ENCODE measurements at places on chromosomes 13 and 19.

GRCh38 chr13:73664851-73665250, 469.4 kb downstream of the KLF12 start:
- ATAC-seq: no peak

GRCh38 chr19:1618157-1619093, 13.2 kb upstream of the UQCR11 start:
- peak; percentile 62 for ATAC-seq

DNA sequence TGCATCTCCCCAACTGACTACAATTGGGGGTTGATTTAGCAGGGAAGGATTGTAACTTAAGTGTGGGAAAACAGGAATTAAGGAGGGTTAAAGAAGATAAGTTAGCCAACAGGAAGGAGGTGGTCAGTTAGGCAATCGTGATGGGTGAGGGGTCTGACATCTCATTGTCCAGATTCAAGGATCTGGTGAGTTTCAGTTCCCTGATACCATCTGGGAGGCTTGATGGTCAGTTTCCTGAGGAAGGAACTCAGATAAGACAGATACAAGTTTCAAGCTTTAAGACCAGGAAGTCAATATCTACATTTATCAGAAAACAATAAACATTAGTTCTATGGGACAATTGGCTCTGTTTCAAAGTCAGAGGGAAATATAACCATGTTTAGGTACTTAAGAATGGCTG, 601.8 kb downstream of the SLITRK6 start:
- no peak for ATAC-seq

GRCh38 chr13:74061926-74062595, 72.1 kb downstream of the KLF12 start:
- ATAC-seq: peak; percentile 53

- no peak for ATAC-seq
These were observed 76.8 kb upstream of the SERP2 start for GRCh38 chr13:44296856-44297255.

- ATAC-seq: peak; percentile 1
These were observed 6.7 kb upstream of the MADCAM1 start for GRCh38 chr19:489418-490196.

DNA sequence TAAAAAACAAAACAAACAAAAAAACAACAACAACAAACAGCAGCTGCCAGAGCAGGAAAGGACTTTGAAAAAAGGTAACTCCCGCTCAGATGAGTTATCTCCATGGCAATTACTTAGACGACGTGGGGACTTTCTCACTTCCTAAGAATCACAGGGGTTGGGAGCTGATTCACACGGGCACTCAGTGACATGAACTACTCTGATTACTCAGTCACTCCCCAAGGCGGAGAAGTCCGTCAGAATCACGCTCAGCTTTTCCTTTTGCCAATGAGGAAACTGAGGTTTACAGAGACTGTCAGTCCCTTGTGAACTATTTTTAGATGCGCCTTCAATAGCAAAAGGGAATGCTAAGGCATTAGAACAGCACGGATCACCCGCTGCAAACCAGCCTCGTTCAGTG, 32.3 kb upstream of the MATK start:
- ATAC-seq: peak; percentile 66

DNA sequence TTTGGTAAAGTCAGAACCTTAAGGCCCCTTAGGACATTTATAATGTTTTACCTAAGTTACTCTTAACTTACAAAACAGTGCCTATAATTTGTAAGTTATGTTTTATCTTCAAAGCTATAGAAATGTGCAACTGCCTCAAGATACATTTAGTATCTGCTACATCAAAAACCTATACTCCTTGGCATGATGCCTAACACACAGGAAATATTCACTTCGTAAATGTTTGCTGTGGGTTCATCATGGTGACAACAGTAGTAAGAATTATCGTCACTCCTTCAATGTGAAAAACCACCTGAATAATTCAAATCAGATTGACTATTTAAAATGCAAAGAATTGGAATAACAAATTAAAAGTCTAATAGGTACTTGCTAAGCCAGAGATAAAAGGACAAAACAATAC, 184.1 kb downstream of the DIAPH3 start:
- no peak for ATAC-seq

GRCh38 chr13:27573265-27573664, 47.1 kb downstream of the LNX2 start:
- ATAC-seq: no peak

DNA sequence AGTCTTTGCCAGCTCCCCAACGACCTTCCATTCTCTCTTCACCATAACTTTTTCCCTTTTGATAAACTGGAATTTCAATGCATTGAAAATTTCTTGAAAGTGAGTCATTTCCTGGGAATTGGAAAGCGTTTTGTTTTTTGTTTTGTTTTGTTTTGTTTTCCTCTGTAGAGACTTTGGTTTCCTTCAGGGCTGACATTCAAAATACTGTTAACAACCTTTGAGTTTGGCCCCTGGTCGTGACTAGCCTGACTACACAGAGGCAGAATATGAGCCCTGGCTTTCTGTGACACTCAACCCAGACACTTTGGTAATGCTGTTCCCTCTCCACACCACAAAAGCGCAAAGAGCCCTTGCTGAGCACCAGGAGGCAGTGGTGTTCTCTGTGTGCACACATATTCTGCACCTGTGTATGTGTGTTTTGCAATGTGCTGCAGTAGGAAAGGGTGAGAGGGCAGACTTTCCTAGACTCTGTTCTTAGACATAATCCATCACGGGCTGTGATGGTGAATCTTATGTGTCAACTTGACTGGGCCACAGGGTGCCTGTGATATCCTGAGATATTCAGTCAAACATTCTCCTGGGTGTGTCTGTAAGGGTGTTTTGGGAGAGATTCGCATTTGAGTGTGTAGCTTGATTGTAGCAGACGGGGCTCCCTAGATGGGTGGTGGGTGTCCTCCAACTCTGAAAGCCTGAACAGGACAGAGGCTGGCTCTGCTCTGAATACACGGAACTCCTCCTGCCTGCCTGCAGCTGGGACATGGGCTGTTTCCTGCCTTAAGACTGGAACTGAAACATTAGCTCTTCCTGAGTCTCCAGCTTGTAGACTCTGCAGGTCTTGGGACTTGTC, 29.5 kb upstream of the ANKRD10 start:
- peak; percentile 71 for ATAC-seq

DNA sequence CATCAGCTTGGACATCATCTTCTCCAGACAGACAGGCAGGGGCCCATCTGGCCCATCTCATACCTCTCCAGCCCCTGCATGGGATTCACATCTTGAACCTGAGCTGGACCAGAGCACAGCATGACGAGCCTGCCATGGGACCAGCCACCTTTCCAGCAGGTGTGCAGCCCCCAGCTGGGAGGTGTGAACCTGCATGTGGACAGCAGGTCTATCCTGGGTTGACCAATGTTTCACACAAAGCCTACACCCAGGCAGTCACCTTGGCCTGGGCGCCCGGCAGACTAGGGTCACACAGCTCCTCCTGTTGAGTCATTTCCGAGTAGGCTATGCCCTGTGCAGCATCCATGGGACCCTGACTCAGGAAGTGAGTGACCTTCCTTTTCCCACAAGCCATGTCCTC, 41.4 kb downstream of the MAU2 start:
- no peak for ATAC-seq

- ATAC-seq: no peak
These were observed 2428.4 kb upstream of the PCDH20 start for GRCh38 chr13:63843766-63844699.

DNA sequence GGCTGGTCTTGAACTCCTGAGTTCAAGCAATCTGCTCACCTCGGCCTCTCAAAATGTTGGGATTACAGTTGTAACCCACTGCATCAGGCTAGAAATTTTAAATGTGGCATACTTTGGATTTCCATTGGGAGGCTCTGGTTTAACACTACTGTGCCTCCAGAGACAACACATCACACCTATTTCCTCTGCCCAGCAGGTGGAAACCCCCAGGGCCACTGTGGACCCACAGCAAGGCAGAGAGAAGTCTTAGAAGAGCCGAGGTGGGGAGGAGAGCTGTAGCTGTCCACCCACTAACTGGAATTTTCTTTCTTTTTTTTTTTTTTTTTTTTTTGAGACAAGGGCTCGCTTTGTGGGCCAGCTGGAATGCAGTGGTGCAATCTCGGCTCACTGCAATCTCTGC, 39.4 kb downstream of the IER2 start:
- no peak for ATAC-seq

DNA sequence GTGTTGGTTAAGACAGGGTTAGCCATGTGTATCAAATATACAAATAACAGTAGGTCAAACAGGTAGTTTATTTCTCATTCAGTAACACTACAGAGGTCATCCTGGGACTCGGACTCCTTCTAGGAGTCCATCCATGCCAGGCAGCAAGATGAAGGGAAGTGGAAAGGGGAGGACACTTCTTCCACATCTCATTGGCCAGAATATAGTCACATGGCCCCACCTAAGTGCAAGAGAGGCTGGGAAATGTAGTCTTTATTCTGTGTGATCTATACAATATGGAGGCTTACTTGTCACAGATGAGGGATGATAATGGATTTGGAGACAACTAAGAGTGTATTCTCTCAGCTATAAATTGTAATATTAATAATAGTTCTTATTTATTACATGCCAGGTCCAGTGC, 31.1 kb downstream of the RDH8 start:
- ATAC-seq: no peak

GRCh38 chr19:38932425-38933179, 1.9 kb downstream of the MRPS12 start:
- no peak for ATAC-seq

- no peak for ATAC-seq
These were observed 60.1 kb downstream of the HSPH1 start for GRCh38 chr13:31101472-31102170.

DNA sequence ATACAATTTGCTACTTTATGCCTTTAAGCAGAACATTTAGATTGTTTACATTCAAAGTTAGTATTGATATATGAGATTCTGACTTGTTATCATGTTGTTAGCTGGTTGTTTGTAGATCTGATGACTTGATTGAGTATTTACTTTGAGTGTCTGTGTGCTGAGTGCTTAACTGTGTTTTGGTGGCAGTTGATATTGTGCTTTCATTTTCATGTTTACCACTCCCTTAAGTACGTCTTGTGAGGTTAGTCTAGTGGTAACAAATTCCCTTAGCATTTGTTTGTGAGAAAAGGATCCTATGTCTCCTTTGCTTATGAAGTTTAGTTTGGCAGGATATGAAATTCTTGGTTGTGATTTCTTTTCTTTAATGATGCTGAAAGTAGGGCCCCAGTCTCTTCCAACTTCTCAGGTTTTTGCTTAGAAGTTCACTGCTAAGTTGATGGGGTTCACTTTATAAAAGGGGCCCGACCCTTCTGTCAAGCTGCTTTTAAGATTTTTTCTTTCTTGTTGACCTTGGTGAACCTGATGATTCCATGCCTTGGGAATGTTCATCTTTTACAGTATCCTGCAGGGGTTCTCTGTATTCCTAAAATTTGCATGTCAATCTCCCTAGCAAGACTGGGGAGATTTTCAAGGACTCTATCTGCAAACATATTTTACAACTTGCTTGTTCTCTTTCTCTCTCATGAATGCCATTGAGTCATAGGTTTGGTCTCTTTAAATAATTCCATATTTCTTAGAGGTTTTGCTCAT, 1095.4 kb upstream of the PCDH20 start:
- ATAC-seq: no peak

DNA sequence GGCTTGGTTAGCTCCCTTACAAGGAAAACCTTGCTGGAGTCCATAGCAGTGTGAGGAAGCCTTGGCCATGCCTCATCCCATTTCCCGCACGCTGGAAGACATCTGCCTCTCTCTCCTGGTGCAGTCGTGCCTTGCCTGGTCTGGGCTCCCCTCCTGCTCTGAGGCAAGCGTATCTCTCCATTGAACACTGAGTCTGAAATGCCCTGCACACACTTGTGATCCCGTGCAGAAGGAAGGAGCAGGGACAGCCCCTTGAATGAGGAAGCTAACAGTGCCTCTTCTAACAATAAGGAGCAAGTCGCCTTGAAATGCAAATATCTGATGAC, 407 bp upstream of the ZNF440 start:
- peak; percentile 32 for ATAC-seq

GRCh38 chr13:49253310-49253709, 5.6 kb downstream of the CDADC1 start:
- ATAC-seq: no peak

GRCh38 chr13:104837756-104838155, 1697.7 kb downstream of the EFNB2 start:
- no peak for ATAC-seq

DNA sequence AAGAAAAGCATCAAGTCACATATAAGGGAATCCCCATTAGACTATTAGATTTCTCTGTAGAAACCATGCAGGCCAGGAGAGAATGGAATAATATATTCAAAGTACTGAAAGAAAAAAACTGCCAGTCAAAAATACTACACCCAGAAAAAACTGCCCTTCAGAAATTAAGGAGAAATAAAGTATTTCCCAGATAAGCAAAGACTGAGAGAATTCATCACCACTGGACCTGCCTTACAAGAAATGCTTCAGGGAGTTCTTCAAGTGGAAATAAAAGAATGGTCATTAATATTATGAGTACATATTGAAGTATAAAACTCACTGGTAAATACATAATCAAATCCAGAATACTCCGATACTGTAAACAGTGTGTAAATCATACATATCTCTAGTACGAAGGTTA, 35.9 kb downstream of the VWA8 start:
- no peak for ATAC-seq

DNA sequence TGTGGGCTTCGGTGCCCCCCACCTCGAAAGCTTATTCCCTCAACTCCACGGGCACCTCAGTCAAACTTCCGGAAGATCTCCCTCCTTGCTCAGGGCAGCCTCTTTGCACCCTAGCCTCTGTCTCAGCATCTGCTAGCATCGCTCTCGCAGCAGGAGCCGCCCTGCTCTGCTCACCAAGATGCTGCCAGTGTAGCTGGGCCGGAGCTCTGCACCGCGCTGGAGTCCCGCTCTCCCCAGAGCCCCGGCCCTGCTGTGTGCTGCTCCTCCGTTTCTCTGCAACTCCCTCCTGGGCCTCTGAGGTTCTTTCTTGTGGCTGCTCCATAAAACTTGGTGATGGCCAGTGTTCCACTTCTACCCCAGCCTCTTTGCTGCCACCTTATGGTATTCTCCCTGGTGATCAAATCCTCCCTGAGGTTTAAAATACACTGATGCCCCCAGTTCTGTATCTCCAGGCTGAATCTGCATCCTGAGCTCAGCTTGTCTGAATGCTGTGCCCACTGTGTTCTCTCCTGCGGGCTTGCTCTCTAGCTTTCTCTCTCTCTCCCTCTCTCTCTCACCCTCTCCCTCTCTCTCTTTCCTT, 198.0 kb downstream of the UQCRFS1 start:
- no peak for ATAC-seq

DNA sequence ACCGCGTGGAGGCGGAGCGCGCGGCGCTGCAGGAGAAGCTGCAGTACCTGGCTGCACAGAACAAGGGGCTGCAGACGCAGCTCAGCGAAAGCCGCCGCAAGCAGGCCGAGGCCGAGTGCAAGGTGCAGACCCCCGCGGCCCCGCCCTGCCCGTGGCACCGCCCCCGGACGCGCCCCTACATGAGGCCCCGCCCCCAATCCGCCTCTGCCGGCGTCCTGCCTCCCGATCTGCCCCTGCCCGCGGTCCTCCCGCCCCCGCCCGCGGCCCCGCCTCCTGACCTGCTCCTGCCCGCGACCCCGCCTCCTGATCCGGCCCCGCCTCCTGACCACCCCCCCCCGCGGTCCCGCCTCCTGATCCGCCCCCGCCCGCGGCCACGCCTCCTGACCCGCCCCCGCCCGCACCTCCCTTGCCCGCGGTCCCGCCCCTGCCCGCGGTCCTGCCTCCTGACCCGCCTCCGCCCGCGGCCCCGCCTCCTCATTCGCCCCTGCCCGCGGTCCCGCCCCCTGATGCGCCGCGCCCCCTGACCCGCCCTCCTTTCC, 11.7 kb downstream of the PRR36 start:
- ATAC-seq: peak; percentile 50

Measured in activated CD4-positive, CD25-positive, alpha-beta regulatory T cell treated with anti-CD3 and anti-CD28 coated beads, Interleukin-2, amount 50 U/mL, for 24 hours (primary cell).